A549 treated with AZD2906 at 1 μM for 4 hours (cell line): ENCODE measurements at places on chromosomes 5 and 9. TPM values are rescaled to one million over a fixed set of nuclear protein-coding genes. Genes with fewer than 3 reads are reported as not detected.

Gene RABGAP1
- 12.1 to 16.1 TPM (median 12.7 TPM) in 5 replicates for total RNA-seq

Gene LCN1
- 0.17 to 0.26 TPM (median 0.20 TPM) in 3 of 5 replicates, not detected in the others for total RNA-seq

Gene PCDHGB3
- total RNA-seq: 0.11 to 0.23 TPM (median 0.14 TPM) in 5 replicates

Gene FOXD4L4
- 0.06 to 0.13 TPM (median 0.06 TPM) in 4 of 5 replicates, not detected in the other for total RNA-seq

Gene DMRT2
- 0.03 to 0.10 TPM (median 0.08 TPM) in 3 of 5 replicates, not detected in the others for total RNA-seq

Gene PSAT1
- total RNA-seq: 144 to 174 TPM (median 161 TPM) in 5 replicates

Gene GABRA6
- total RNA-seq: not detected in 5 replicates

Gene ARHGEF28
- 10.5 to 12.0 TPM (median 11.4 TPM) in 5 replicates for total RNA-seq

Gene SLC1A3
- 0.03 to 0.21 TPM (median 0.07 TPM) in 5 replicates for total RNA-seq

Gene PCDHGA5
- total RNA-seq: 0.13 to 0.17 TPM (median 0.16 TPM) in 5 replicates

Gene DND1
- 0.42 to 0.92 TPM (median 0.60 TPM) in 5 replicates for total RNA-seq

Gene WHRN
- 5.6 to 7.9 TPM (median 7.8 TPM) in 5 replicates for total RNA-seq

Gene AK1
- 40.5 to 83.7 TPM (median 75.3 TPM) in 5 replicates for total RNA-seq
